ENCODE measurements at places on chromosomes 16 and 17.

GRCh38 chr17:19339341-19339815 is 23.1 kb downstream of the B9D1 start:
- DNase-seq, result no peak

GRCh38 chr16:85918436-85918835 is 19.5 kb downstream of the IRF8 start:
- no peak for DNase-seq

- no peak for DNase-seq
These were observed 2.7 kb upstream of the PRSS41 start for GRCh38 chr16:2795395-2796143.

DNA sequence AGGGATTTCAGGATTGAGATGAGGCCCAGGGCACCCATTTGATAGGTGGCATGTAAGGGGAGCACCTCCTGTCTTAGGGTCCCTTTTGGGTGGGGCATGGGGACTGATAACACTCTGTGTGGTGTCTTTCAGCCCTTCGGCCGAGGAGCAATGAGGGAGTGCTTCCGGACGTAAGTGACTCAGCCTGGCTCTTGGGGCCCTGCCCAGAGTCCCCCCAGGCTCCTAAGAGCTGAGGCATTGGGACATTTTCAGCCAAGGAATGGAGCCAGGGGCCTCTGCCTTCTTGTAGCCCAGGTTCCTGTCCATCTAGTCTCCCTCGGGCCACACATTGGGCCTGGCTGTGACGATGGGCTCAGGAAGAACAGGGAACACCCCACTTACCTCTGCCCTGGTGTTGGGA is 44.4 kb downstream of the EEF2K start:
- DNase-seq, result no peak

GRCh38 chr16:24977678-24978075 is 37.5 kb downstream of the ARHGAP17 start:
- no peak for DNase-seq

DNA sequence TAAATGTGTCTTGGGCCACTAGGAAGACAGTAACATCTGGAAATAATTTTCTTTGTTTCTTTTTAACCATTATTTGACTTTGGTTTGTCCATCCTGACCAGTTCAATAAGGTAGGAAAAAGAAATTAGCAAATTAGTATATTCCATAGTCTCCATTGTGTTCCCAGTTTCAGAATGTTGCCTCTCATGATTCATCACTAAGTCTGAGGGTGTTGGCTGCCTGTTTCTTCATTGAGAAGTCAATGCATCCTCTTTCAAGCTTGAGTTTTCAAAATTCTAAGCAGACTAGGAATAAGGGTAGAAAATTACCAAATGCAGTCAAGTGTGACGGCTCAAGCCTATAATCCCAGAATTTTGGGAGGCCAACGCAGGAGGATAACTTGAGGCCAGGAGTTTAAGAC is 41.9 kb downstream of the ZFHX3 start:
- no peak for DNase-seq

DNA sequence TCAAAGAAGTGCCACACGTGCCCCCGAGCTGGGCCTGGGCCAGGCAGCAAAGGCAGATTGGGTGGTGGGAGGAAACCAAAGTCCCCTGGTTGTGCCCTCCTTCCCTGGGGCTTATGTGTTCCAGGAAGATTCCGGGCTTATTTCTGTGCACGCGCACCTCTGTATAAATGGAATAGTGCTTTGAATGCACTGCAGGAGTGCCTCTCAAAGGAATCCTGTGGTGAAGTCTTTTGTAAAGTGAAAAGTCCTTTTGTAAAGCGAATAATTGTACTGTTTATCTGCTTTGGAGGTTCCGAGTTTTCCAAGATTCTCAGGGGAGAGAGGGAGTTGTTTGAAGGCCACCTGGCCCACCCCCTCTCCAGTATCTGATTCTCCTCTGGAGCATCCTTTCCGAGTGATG is 26.8 kb downstream of the C17orf75 start:
- no peak for DNase-seq

- DNase-seq, result no peak
These were observed 143.9 kb downstream of the AATF start for GRCh38 chr17:37092701-37093100.

GRCh38 chr16:68833251-68833650 is 10.1 kb upstream of the TANGO6 start:
- no peak for DNase-seq

- no peak for DNase-seq
These were observed 9.5 kb downstream of the DEF8 start for GRCh38 chr16:89958068-89958467.

GRCh38 chr16:52586159-52586558 is 39.2 kb upstream of the TOX3 start:
- no peak for DNase-seq

DNA sequence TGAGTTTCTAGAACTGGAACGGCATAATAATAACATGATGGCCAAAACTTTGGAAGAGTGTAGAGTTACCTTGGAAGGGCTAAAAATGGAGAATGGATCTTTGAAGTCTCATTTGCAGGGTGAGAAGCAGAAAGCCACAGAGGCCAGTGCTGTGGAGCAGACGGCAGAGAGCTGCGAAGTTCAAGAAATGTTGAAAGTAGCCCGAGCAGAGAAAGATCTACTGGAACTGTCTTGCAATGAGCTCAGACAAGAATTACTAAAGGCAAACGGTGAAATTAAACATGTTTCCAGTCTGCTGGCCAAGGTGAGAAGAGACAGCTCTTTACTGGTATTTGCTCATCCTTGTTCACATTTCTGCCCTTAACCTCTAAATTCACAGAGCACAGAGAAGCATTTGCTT is 196.4 kb downstream of the SPECC1 start:
- no peak for DNase-seq

DNA sequence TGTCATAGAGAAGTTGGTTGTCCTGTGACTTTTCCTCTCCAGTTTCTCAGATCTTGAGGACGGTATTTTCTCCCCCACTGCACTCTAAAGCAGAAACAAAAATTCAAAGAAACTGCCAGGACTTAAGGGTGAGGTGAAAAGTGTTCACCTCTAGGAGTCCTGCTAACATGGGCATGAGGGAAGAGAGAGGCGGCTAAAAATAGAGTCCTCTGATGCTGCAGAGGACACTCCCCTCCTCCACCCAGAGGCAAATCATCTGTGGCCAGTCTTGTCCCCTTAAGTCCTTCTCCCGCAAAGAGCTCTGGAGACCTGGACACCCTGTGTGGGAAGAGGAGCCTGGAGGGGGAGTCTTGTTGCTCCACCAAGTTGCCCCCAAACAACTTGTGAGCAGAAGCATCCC is 4.7 kb upstream of the DDX19A start:
- no peak for DNase-seq

DNA sequence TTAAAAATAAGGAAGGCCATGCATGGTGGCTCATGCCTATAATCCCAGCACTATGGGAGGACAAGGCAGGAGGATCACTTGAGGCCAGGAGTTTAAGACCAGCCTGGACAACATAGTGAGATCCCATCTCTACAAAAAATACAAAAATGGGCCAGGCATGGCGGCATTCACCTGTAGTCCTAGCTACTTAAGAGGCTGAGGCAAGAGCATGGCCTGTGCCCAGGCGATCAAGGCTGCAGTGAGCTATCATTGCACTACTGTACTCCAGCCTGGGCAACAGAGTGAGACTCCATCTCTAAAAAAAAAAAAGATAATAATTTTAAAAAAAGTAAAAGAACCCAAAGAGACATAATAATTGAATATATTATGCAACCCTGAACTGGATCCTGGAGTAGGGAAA is 83.6 kb upstream of the ZNF423 start:
- no peak for DNase-seq

GRCh38 chr17:47190243-47190642 is 1.1 kb upstream of the CDC27 start:
- DNase-seq, result no peak

DNA sequence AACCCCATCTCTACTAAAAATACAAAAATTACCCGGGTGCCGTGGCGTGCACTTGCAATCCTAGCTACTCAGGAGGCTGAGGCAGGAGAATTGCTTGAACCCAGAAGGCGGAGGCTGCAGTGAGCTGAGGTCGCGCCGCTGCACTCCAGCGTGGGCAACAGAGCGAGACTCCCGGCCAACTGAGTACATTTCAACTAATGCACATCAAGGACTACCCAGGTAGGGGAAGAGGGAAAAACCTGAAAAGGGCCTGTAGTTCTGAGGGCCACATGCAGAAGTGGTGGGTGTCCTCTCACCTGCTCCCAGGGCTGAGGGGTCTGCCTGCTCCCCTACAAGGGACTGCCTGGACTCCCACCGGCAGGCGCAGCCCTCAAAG is 584 bp upstream of the SLC16A5 start:
- no peak for DNase-seq

DNA sequence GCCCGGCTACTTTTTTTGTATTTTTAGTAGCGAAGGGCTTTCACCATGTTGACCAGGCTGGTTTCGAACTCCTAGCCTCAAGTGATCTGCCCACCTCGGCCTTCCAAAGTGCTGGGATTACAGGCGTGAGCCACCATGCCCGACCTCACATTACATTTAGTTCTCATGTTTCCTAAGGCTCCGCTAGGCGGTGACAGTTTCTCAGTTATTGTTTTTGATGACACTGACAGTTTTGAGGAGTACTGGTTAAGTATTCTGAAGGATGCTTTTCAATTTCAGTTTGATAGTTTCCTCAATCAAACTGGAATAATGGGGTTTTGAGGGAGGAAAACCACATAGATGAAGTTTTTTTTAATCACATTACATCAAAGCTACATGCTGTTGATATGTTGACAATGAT is 1028.5 kb downstream of the CDH8 start:
- no peak for DNase-seq

- DNase-seq, result no peak
These were observed 127.9 kb downstream of the NPIPB5 start for GRCh38 chr16:22638393-22639206.

DNA sequence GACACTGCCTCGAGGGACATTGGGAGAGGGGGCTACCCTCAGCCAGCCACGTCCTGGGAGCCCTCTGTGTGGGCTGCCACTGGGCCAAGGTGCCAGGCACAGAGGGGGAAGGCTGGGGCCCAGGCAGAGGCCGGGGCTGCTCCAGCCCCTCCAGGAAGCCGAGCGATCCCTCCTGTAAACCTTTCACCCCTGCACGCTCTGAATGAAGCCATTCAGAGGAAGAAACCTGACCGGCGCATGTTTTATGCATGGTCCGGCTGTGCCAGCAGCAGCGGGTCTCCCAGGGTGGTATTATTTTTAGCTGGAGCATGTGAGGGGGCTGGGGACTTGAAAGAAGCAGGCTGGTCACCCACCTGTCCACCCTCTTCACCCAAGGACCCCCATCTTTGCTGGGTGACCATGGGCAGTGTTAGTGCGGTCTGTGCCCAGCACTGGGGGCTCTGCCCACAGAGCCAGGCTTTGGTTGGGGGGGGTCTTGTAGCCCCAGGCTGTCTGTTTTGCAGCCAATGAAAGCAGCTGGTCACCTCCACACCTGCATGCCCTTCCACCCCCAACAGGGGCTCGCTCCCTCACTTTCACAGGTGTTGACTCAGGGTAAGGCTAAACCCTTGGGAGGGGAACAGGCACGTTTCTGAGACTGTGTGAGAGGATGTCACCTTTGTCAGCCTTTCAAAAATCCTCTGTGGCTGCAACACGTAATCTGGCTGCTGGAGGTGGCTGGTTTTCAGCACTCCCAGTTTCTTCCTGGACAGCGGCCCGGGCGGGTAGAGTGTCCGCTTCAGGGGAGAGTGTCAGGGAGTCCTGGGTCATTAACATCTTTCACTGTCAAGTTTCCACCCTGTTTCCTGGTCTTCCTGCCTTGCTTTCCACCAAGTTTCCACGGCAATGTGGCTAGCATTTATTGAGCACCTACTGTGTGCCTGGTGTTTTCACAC is 77.1 kb upstream of the BRD7 start:
- no peak for DNase-seq

GRCh38 chr17:32727681-32728080 is 149.2 kb downstream of the MYO1D start:
- no peak for DNase-seq

GRCh38 chr16:57019746-57020145 is 30.4 kb downstream of the NLRC5 start:
- DNase-seq, result no peak

DNA sequence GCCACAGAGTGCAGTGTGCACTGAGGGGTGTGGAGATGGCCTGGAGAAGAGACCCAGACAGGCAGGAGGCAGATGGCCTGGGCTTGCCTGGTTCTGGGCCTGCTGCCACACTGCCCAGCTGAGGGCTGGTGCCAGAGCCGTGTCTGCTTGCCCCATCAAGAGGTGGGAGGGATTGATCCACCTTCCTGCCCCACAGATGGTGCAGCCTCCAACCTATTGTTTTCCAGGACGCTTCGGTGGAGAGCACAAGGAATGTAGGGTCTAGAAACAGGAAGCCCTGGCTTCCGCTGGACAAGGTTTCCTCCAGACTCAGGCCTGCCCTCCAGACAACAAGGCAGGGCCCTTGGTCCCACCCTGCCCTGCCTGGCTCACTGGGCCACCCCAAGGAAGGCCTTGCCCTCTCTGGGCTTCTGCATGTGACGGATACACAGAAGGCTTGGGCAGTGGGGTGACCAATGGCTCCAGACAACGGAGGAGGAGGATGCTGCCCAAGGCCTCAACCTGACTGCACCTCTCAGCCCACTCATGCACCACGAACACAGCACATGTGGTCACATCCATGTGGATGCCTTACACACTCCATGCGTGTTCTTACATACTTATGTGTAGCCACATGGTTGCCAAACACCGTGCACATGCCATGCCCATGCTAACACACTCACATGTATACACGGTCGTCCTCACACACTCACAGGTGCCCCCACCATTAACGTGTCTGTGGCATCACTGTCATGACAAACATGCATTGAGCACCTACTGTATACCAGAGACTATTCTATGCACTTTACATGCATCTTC is 6.5 kb upstream of the CDH5 start:
- no peak for DNase-seq

DNA sequence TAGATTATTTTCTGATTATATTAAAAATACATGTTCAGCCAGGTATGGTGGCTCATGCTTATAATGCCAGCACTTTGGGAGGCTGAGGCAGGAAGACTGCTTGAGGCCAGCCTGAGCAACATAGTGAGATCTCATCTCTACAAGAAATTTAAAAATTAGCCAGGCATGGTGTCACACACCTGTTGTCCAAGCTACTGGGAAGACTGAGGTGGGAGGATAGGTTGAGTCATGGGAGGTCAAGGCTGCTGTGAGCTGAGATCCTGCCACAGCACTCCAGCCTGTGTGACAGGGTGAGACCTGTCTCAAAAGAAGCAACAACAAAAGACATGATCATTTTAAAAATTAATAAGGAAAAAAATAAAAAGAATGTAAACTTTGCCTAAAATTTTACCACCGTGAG is 40.7 kb downstream of the PRAC1 start:
- DNase-seq, result no peak

DNA sequence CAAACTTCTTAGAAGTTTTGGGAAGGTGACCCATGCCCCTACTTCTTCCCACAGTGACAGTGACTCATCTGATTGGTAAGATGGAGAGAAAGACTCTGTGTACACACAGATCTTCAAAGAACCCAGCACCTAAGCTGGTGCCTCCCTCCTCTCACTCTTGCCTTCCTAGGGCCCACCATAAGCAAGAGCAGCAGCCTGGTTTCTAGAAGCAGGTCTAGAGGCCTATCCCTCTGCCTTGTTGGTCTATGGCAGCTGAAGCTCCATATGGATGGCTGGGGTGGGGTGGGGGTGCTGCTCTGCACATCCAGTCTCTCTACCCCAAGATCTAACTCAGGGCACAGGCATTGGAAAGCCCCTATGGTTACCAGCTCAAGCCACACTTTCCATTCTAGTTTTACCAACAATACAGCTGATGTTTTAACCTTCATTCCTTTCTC is 47.5 kb downstream of the STAT3 start:
- no peak for DNase-seq
